ENCODE measurements at places on chromosomes 1 and 21.

GRCh38 chr1:85692730-85693314 is 15.4 kb downstream of the ZNHIT6 start:
- no peak overlapping the region for H3K27ac ChIP-seq
- no peak for DNase-seq
- H3K27me3 ChIP-seq: no peaks in the 10 kb centered on the region
- H3K4me1 ChIP-seq: no peaks in the 10 kb centered on the region
- H3K36me3 ChIP-seq: peaks cover 15% of the 10 kb centered on the region
- no peak overlapping the region for H3K4me3 ChIP-seq

GRCh38 chr1:151976015-151976343 is 17.7 kb downstream of the S100A10 start:
- DNase-seq: no peak
- H3K27me3 ChIP-seq: peaks cover 17% of the 10 kb centered on the region
- H3K27ac ChIP-seq: no peak overlapping the region
- H3K36me3 ChIP-seq: peaks cover 10% of the 10 kb centered on the region
- peaks cover 20% of the 10 kb centered on the region for H3K4me1 ChIP-seq
- no peak overlapping the region for H3K4me3 ChIP-seq

DNA sequence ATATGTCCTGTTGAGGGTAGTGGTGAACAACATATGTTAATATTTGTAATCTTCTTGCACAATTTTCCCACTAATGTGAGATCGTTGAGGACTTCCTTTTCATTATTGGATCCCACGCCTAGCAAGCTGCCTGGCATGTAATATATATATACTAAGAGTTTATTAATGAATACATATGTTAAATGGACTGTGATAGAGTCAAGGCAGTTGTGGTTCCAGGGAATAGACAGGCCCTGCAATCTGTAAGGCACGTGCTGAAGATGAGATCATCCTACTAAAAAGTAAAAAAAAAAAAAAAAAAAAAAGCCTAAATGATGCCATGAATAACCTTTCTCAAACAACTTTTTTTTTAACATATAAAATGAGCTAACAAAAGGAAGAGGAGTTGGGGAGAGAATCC is 28.9 kb downstream of the PLPPR5 start:
- no peak overlapping the region for H3K27ac ChIP-seq
- no peaks in the 10 kb centered on the region for H3K36me3 ChIP-seq
- no peaks in the 10 kb centered on the region for H3K4me1 ChIP-seq
- H3K27me3 ChIP-seq: no peaks in the 10 kb centered on the region
- H3K4me3 ChIP-seq: no peak overlapping the region

GRCh38 chr1:183234660-183235476 is 48.8 kb downstream of the LAMC2 start:
- H3K36me3 ChIP-seq: no peaks in the 10 kb centered on the region
- peaks cover 12% of the 10 kb centered on the region for H3K27me3 ChIP-seq
- H3K4me1 ChIP-seq: no peaks in the 10 kb centered on the region
- DNase-seq: no peak
- H3K4me3 ChIP-seq: no peak overlapping the region
- no peak overlapping the region for H3K27ac ChIP-seq

- DNase-seq: no peak
- H3K4me3 ChIP-seq: no peak overlapping the region
- no peaks in the 10 kb centered on the region for H3K4me1 ChIP-seq
These were observed 18.6 kb upstream of the FMN2 start for GRCh38 chr1:240073097-240073496.
